ENCODE measurements at places on chromosomes 3 and 15. TPM values are rescaled to one million over a fixed set of nuclear protein-coding genes. Genes with fewer than 3 reads are reported as not detected.
A peak's percentile ranks its signal among the peaks of the same experiment; 100 is the strongest.

VWA5B2 gene
- 2.5 TPM for polyA plus RNA-seq

FAM81A gene
- polyA plus RNA-seq = 22.4 TPM

CACNA1D gene
- 17.7 TPM for polyA plus RNA-seq

PLIN1 gene
- 1.4 TPM for polyA plus RNA-seq

ARNT2 gene
- polyA plus RNA-seq = 65.8 TPM

PLAAT1 gene
- 3.0 TPM for polyA plus RNA-seq

GPR156 gene
- 3.3 TPM for polyA plus RNA-seq

PSTPIP1 gene
- polyA plus RNA-seq = 1.1 TPM

HIGD1A gene
- 132 TPM for polyA plus RNA-seq

IL16 gene
- 4.1 TPM for polyA plus RNA-seq

GOLGA6L10 gene
- 15.9 TPM for polyA plus RNA-seq

ECE2 gene
- polyA plus RNA-seq = not detected

RETNLB gene
- not detected for polyA plus RNA-seq

ZNF619 gene
- polyA plus RNA-seq = 5.9 TPM

FBXL2 gene
- polyA plus RNA-seq = 30.4 TPM

ENTPD3 gene
- polyA plus RNA-seq = 1.9 TPM

- DNase-seq = no peak
Measured at GRCh38 chr15:58487724-58488120, 55.9 kb downstream of the LIPC start.

- no peak for DNase-seq
Measured at GRCh38 chr3:142633073-142633472, 36.9 kb downstream of the PLS1 start.

DNA sequence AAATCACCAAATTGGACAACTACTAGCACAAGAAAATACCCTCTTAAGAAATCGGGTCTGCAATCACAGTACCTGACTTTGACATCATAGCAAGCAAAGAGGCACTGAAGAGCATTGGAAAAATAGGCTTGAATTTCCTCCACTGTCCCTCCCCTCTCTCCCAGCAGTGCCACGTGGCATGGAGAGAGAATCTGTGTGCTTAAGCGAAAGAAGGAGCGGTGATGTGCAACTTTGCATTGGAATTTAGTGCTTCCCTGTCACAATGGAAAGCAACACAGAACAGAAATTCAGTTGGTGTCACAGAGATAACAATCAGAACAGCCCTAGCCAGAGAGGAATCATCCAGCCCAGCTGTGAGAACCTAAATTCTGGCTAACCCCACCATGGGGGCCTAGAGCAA lies 207.5 kb upstream of the SLITRK3 start:
- DNase-seq = no peak

GRCh38 chr3:9098716-9099675 lies 135.7 kb upstream of the RAD18 start:
- DNase-seq = peak; percentile 74

- DNase-seq = no peak
Measured at GRCh38 chr3:31373681-31374080, 159.0 kb upstream of the STT3B start.

DNA sequence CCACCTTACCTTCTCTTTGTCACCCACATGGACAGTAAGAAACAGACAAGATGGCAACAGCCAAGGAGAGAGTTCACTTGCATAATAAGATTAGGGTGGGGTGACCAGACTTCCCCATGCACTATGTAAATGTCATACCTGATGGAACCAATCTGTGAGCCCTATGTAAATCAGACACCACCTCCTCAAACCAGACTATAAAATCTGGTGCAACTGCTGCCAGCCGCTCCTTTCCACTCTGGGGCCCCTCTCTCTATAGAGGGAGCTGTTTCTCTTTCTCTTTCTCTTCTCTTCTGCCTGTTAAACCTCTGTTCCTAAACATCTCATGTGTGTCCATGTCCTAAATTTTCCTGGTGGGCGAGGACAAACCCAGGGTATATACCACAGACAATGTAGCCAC lies 405.5 kb upstream of the CNTN4 start:
- no peak for DNase-seq

GRCh38 chr3:174937478-174937877 lies 78.3 kb downstream of the NAALADL2 start:
- DNase-seq = no peak

DNA sequence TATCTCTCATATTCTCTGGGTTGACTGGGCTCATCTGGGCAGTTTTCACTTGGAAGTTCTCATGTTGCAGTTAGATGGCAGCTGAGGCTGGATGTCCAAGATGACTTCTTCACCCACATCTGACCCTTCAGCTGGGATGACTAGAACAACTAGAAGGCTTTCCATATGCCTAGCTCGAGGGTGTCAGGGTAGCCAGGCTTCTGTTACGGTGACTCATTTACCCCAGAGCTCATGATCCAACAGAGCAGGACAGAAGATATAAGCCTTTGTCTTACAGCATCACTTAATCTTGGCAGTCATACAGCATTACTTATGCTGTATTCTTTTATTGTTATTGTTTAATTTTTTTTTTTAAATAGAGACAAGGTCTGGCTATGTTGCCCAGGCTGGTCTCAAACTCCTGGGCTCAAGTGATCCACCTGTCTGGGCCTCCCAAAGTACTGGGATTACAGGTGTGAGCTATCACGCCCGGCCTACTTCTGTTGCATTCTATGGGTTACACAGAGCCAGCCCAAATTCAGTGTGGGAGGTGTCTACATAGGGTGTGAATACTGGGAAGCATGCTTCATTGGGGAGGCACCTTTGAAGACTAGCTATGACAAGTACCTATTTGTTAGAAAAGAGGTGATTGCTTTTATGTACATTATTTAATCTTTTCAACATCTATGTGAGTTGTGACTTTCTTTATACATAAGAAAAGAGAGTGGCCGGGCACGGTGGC lies 10.7 kb downstream of the HMCES start:
- no peak for DNase-seq

- peak; percentile 66 for DNase-seq
Measured at GRCh38 chr15:37059086-37059485, 41.3 kb downstream of the MEIS2 start.

DNA sequence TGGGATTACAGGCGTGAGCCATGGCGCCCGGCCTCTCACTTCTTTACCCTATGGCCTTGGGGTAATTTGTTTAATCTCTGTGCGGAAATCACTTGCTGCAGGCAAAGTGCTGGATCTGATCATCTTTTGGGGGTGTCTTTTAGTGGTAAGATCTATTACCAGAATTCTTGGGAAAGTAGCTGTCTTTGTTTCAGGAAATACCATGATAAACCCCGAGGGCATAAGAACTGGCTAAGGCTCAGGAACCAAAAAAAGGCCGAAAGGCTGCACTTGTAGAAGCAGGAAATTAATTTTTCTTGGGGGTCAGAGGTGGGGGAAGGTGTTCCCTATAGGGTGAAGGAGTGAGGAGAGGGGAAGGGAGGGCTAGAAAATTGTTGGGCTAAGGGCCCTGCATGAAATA lies 22.7 kb upstream of the IGF2BP2 start:
- no peak for DNase-seq

DNA sequence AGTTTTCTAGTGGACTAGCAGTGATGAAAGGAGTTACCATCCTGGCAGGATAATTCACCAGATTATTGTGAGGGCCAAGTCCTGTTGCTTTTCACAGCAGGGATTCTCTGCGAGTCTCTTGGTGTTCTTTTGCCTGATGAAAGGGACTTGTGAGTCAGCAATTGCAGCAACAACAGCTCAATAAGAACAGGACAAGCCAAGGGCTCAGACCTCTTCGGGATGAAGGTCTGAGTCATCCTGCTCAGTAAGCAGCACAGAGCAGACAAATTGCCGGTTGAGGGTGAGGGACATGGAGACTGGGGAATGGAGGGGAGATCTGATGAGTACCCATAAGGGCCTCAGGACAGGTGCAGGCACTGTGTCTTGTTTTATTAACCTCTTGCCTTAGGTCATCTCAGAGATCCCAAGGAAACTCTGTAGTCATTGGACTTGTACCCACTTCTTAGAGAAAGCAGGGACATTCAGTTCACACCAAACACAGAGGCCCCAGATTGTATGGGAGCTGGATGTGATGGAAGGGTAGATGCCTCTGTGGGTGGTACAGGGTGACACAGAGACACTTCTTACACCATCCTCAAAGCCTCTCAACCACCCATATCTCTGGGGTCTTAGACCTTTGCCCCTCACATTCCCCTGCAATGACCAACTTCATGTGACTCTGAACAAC lies 173.8 kb upstream of the TLE3 start:
- DNase-seq = no peak

- DNase-seq = no peak
Measured at GRCh38 chr3:193641440-193641775, 48.4 kb downstream of the OPA1 start.

GRCh38 chr15:38868326-38869114 lies 303.9 kb upstream of the RASGRP1 start:
- no peak for DNase-seq

DNA sequence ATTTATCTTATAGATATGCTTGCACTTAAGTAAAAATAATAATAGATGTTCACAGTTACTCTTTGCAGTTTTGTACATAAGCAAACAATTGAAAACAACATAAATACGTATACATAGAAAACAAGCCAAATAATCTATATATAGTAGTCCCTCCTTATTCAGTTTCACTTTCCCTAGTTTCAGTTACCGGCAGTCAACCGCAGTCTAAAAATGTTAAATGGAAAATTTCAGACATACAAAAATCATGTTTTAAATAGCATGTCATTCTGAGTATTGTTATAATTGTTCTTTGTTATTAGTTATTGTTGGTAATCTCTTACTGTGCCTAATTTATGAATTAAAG lies 262.0 kb downstream of the CGGBP1 start:
- no peak for DNase-seq

GRCh38 chr15:99635794-99636193 lies 70.0 kb downstream of the MEF2A start:
- no peak for DNase-seq

DNA sequence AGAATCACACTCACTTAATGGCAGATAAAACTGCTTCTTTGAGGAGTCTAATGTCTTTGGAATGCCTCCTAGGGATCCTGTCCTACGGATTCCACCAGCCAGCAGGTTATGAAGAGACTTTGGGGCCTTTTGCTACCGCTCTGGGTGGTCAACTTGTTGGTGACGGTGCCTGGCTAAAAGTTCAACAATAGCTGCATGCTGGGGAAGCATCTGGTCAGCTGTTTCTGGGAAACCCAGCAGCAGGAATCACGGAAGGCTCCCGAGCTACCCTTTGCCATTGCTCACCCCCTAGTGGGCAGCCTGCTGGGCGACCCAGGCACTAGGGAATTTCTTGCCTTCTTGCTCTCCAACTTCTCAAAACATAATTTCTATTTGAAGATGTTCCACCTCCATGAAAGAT lies 263.3 kb downstream of the NEK10 start:
- DNase-seq = no peak

- DNase-seq = no peak
Measured at GRCh38 chr3:127675651-127676391, 3.1 kb downstream of the ABTB1 start.

- DNase-seq = no peak
Measured at GRCh38 chr3:184822081-184822480, 10.1 kb downstream of the VPS8 start.

Measured in renal pelvis (tissue), 12 donors.